Stimulated activated effector memory CD8-positive, alpha-beta T cell treated with anti-CD3 and anti-CD28 coated beads, Interleukin-12 subunit alpha, Interleukin-12 subunit beta, amount 100 ng/mL, for 72 hours (primary cell): ENCODE measurements at places on chromosomes 2 and 18.

DNA sequence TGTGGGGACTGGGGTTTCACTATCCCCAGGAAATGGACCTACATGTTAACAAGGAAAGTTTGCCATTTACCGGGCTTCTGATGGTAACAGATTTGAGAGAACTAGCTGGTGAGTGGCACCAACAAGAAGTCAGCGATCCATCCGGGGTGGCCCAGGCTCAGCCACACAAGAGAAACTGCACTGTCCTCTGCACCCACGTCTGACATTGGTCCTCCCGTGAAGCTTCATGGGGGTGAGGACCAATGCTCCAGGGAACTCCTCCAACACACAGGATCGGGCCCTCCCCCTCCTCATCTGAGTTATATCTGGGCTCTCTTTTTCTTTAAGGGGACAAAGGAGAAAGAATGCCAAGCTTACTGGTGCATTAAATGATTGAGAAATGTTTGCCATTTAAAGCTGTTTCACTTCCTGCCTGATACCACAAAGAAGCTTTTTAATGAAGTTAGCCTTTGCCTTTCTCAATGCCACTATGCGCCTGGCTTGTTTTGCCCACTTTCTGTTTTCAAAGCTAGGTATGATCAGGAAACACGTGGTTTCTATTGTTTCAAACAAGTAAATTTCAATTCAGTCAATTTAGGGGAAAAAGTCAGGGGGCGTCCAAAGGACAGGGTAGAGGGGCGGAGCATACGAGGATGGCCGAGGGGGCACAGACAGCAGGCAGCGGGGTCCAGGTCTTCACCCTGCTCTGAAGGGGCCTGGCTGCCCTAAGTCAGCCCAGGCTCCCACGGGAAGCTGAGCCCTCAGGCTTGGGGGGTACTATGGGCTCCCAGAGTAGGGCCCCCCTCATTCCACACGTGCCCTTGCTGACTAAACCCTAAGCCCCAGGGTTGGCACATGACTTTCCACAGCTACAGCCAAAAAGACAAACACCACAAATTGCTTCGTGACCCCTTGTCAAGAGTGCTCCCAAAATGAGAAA is 204.0 kb upstream of the ID2 start:
- no peak for DNase-seq

DNA sequence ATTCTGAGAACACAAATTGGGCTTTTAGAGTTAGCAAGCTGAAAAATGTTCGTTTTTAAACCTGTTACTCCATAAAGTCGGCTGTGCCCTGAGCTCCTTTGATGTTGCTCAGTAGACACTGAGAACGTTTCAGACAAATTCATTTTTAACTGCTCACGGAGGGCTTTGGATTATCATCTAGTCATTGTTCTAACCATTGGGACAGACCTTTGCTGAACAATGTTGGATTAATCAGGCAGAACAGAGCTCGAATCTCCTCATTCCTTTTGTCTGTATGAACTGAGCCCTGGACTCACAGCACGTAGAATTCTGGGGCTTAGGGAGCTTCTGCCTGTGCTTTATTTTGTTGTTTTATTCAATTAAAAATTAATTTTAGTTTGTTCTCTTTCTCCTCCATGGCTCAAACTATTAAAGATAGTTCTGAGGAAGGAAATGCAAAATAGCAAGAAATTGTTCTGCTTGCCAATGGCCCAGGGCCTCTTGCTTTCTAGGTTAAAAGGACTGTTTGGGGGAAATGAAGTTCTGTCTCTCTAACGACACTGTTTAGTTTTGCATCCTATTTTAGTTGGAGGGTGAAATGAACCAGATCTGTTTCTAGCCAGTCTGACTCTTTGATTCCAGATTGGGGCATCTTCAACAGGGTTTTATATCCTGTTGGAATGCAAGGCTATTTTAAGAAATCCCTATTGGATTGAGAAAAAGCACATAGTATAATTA is 114.7 kb upstream of the CXCR4 start:
- no peak for DNase-seq

DNA sequence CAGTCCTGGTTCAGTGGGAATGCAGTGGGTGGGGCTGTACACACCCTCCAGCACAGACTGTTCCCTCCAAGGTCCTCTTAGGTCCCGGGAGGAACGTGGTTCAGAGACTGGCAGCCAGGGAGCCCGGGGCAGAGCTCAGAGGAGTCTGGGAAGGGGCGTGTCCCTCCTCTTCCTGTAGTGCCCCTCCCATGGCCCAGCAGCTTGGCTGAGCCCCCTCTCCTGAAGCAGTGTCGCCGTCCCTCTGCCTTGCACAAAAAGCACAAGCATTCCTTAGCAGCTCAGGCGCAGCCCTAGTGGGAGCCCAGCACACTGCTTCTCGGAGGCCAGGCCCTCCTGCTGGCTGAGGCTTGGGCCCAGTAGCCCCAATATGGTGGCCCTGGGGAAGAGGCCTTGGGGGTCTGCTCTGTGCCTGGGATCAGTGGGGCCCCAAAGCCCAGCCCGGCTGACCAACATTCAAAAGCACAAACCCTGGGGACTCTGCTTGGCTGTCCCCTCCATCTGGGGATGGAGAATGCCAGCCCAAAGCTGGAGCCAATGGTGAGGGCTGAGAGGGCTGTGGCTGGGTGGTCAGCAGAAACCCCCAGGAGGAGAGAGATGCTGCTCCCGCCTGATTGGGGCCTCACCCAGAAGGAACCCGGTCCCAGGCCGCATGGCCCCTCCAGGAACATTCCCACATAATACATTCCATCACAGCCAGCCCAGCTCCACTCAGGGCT is 17.5 kb upstream of the FAHD2A start:
- DNase-seq, result no peak

- DNase-seq, result peak; percentile 20
Measured at GRCh38 chr2:126858013-126858412, 40.7 kb upstream of the TEX51 start.

- no peak for DNase-seq
Measured at GRCh38 chr2:175744000-175744399, 258.1 kb downstream of the LNPK start.

- no peak for DNase-seq
Measured at GRCh38 chr2:38107738-38108410, 31.9 kb upstream of the CYP1B1 start.

GRCh38 chr18:26545335-26546123 is 2.8 kb downstream of the KCTD1 start:
- no peak for DNase-seq

- no peak for DNase-seq
Measured at GRCh38 chr2:133682906-133683305, 114.6 kb upstream of the NCKAP5 start.

DNA sequence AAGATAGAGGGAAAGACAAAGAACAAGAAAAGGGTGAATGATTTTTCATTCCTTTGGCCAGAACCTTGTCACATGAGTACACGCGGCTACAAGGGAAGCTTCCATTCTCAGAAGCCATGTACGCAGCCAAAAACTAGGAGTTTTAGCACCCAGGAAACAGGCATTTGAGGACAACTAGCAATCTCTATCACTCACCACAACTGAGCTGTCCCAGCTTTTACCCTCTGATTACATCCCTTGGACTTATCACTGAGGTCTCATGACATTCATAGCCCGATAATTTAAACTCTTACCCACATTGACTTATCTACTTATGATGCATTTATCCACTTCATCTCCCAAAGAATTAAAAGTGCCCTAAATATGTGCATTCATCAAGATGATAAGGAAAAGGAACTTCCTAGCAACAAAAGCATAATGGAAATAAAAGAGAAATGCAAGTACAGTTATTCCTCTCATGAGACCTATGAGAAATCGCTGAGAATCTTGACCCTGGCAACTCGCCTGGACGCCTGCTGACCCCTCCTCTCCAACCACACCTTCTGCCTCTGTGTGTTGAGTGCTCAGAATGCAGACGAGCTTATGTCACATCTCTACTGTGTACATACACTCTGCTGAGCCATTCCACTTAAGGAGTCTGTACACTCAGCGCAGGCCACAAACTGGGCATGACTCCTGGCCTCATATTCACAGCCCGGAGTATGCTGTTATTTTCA is 28.7 kb upstream of the MFSD6 start:
- DNase-seq, result no peak

- no peak for DNase-seq
Measured at GRCh38 chr2:223306371-223306770, 254.4 kb downstream of the KCNE4 start.

GRCh38 chr2:26730549-26731344 is 33.3 kb upstream of the SLC35F6 start:
- DNase-seq, result no peak

- DNase-seq, result no peak
Measured at GRCh38 chr2:54569745-54570301, 113.7 kb downstream of the SPTBN1 start.

DNA sequence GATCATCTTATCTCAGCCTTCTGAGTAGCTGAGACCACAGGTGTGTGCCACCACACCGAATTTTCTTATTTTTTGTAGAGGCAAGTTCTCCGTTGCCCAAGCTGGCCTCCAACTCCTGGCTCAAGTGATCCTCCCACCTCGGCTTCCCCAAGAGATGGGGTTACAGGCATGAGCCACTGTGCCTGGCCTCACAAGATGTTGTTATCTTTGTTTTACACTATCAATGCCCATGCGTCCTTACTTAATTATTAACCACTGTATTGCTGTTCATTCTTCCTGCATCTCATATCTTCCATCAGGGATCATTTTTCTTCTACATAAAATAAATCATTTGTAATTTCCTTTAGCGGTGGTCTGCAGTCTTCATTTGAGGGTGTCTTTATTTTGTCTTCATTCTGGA is 181.9 kb downstream of the TGIF1 start:
- no peak for DNase-seq

GRCh38 chr2:161123531-161124030 is 36.6 kb upstream of the TANK start:
- no peak for DNase-seq
